ENCODE measurements at places on chromosomes 4 and X.

DNA sequence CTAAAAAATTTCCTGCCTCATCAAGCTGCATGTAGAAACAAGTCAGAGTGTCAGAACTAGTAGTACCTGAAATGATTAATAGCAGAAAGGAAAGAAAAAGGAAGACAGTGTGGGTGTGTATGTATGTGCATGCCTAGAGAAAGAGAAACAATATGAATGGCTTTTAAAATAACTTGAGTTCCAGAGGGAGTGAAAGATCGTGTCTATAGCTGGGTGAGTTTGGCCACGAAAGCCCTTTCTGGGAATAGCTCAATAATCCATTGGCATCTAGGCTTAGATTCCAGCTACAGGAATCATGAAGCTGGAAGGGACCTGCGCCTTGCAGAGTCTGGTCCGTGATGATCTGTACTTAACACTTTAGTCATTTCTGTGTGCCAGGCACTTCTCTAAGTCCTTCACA is 195.6 kb downstream of the RAPGEF2 start:
- DNase-seq = no peak

DNA sequence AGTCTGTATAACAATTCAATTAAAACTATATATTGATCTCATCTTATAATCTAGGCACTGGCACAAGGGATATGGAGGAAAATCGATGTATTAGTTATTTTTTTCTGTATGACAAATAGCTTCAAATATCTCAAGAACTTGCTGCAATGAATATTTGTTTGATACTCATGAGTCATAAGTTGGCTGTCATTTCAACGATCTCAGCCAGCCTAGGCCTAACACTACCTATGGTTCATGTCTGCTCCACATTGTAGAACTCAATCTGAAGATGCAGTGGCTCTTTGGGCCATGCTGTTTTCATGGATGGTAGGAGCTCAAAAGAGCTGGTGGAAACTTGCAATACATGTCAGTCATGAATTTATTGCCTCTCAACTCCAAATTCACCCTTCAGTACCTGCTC is 44.7 kb downstream of the MAGEB17 start:
- DNase-seq = no peak

DNA sequence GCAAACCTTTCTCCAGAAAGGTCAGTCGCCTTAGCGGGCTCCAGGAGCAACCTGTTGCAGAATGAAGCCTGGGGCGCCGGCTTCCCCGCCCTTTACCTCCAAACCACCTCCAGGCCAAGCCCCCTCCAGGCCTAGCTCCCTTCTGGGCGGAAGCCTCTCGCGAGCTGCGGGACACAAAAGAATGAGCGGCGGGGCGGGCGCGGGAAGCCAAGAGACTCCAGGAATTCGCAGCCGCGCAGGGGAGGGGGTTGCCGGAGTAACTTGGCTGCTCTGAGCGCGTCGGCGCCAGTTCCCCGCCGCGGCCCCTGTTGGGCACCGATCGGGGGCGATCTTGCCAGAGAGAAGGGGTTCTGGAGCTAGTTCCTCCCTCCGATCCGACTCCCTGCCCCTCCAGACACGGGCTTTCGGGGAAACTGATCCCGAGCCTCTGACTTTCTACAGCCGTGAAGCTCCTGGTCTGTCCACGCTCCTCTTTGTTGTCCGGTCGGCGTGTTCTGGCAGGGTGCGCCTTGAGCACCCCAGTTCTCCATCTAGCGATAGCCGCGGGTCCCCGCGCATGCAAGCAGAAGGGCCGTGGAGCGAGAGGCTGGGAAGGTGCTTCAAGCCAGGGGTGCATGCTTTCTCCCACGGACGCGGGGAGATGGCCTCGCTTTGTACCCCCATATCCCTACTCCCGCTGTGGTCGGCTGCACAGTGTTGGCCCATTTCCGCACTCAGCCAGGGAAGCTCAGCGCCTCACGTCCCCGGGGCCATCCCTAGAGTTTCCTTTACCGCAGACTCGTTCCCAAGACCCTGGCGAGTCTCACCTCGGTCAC is 1.2 kb downstream of the PROM1 start:
- DNase-seq = no peak

DNA sequence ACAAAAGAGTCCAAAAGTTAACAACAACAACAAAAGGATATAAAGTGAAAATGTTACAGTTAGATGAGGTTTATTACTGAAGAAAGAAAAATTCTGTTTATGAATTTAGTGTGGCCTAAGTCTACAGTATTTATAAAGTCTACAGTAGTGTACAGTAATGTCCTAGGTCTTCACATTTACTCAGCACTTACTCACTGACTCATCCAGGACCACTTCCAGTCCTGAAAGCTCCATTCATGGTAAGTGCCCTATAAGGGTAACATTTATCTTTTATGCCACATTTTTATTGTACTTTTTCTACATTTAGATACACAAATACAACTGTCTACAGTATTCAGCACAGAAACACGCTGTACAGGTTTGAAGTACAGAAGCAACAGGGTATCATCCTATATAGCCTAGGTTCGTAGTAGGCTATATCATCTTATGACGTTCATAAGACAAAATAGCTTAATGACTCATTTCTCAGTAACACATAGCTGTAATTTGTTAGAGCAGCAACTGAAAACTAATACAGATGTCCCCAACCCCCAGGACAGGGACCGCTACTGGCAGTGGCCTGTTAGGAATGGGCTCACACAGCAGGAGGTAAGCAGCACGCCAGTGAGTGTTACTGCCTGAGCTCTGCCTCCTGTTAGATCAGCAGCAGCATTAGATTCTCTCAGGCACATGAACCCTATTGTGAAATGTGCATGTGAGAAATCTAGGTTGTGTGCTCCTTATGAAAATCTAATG is 61.3 kb downstream of the CENPC start:
- no peak for DNase-seq

- DNase-seq = no peak
These were observed 365.5 kb upstream of the BOD1L1 start for GRCh38 chr4:13992975-13993520.

- no peak for DNase-seq
These were observed 471.6 kb downstream of the ZIC3 start for GRCh38 chrX:138037548-138037947.

DNA sequence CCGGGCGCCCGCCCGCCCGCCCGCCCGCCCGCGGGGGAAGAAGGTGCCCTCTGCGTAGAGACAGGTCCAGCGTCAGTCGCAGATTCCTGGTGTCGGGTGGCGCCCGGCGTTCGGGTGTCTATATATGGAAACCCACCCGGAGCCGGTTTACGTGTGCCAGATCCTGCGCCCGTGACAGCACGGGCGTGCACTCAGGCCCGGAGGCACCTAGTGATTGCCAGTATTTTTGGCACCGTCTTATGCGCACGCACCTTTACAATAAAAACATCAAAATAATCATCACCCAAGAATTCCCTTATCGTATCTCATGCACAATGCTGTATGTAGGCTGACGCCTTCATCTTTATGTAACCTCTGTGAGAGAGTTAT is 519 bp downstream of the SLC25A4 start:
- peak; percentile 31 for DNase-seq

Measured in urothelium cell line (cell line).